ENCODE measurements at places on chromosomes 6 and 20.

- DNase-seq: no peak
Observed at GRCh38 chr6:112683926-112684325, 336.8 kb downstream of the RFPL4B start.

- DNase-seq: no peak
Observed at GRCh38 chr20:15199698-15200097, 862.3 kb upstream of the FLRT3 start.

GRCh38 chr6:36028877-36029324 is 1.3 kb downstream of the MAPK14 start:
- peak; percentile 59 for DNase-seq

DNA sequence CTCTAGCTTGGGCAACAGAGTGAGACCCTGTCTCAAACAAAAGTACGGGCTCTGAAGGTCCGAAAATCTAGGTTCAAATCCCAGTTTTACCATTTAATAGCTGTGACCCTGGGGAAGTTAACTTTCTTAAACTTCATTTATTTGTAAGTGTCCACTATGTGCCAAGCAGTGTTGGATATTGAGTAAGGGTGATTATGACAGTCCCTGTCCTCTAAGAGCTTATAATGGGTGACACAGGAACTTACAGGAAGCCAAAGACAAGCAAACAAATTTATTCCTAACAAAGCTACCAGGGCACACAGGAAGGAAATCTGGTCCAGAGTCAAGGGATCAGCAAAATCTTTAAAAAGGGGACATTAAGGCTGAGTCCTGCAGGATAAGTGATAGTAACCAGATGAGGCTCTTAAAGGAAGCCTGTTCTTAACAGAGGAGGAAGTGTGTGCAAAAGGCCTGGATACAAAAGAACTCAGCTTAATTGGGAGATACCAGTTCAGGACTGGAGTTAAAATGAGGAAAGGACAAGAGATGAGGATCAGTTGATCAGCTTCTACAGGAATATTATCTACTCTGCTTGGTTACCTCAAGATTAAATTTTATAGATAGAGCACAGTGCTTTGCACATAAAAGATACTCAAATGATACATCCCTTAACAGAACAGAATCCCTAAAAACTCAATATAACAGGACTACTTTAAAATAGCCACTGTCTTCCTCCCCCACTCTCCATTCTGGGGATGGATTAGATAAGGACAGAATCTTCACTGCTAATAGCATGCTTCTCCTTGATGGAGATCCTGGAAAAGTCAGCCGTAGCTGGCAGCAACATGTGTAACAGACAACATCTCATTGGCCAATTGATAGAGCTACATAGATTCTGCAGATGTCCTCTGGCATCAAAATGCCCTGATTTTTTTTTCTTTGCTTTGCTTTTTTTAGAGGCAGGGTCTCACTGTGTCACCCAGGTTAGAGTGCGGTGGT is 6.1 kb downstream of the SNX3 start:
- no peak for DNase-seq

GRCh38 chr6:97850458-97851212 is 567.6 kb upstream of the MMS22L start:
- DNase-seq: no peak

DNA sequence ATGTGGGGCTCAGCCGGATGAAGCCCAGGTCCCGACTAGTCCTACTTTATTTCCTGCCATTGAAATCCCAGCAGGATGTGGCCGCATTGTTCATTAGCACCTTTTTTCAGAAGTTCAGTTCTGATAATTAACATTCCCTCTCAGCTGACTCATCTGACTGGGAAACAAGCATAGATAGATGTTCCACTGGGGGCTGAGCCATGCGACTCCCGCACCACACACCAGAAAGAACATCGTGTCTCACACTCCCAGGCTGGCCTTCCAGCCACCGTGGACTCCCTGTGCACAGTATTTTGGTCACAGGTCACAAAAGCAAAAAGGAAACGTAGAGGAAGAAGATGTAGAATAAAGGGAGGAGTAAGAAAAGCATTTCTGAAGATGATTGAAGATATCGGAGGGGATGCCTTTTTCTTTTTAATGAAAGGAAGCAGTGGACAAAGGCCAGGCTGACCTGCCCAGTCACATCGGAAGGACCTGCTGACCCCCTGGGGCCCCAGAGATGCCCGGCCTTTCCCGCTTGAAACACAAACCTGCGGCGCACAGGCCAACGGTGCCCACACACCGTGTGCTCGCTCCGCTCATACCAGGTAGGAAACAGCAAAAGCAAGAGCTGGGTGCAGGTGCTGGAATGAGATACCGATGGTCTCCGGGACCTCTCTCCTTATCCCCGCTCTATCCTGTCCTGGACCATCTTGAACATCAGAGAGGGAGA is 11.8 kb downstream of the RPS6KA2 start:
- DNase-seq: no peak

- DNase-seq: no peak
Observed at GRCh38 chr6:109305028-109305427, 77.2 kb downstream of the CD164 start.

GRCh38 chr20:43925801-43926200 is 11.1 kb downstream of the TOX2 start:
- DNase-seq: no peak

GRCh38 chr20:23152308-23152892 is 66.3 kb upstream of the CD93 start:
- no peak for DNase-seq

Data from effector memory CD8-positive, alpha-beta T cell (primary cell).